ENCODE measurements at places on chromosomes 6 and 20.

DNA sequence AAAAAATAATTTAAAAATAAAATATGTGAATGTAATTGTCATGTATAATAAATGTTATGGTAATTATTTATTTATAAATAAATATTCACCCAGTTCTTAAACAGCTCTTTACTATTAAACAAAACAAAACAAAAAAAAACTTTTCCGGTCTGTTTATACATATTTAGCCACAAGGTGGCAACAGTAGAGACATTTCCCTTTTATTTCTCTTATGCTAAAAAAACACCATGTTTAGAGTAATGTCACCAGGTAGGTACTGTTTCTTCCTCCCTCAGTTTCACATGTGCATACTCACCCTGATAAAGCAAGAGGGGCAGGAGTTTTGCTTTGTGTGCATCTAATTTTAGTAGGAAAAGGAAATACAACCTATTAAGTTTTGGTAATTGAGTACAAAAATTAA, 610.4 kb upstream of the IMPG1 start:
- no peak for DNase-seq

GRCh38 chr6:163391985-163392384, 22.5 kb upstream of the QKI start:
- DNase-seq: no peak

GRCh38 chr6:73107016-73107415, 118.3 kb downstream of the KHDC1L start:
- DNase-seq: no peak

DNA sequence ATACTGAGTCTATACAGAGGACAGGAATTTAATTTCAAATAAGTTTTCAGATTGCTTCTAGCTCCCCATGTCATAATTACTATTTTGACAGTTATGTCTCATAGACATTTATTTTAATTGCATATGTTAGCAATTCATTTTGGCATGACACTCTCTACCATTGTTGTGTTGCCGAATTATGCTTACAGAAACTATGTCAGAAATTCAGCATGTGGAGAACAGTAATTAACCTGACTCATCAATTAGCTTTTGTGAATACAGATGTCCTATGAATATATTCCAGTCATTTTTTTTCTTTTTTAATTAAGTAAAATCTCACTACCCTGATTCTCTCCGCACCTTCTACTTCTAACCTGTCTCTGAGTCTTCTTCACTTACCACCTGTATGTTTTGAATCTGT, 105.1 kb downstream of the NKAIN2 start:
- DNase-seq: no peak

GRCh38 chr6:6711832-6712448, 123.4 kb downstream of the LY86 start:
- DNase-seq: no peak

- DNase-seq: no peak
Measured at GRCh38 chr6:27138837-27139755, 108.4 kb upstream of the PRSS16 start.

- no peak for DNase-seq
Measured at GRCh38 chr6:109714166-109714565, 23.1 kb downstream of the FIG4 start.

GRCh38 chr6:7086488-7086887, 21.3 kb upstream of the RREB1 start:
- no peak for DNase-seq

- DNase-seq: no peak
Measured at GRCh38 chr20:20219016-20219415, 148.9 kb upstream of the INSM1 start.

DNA sequence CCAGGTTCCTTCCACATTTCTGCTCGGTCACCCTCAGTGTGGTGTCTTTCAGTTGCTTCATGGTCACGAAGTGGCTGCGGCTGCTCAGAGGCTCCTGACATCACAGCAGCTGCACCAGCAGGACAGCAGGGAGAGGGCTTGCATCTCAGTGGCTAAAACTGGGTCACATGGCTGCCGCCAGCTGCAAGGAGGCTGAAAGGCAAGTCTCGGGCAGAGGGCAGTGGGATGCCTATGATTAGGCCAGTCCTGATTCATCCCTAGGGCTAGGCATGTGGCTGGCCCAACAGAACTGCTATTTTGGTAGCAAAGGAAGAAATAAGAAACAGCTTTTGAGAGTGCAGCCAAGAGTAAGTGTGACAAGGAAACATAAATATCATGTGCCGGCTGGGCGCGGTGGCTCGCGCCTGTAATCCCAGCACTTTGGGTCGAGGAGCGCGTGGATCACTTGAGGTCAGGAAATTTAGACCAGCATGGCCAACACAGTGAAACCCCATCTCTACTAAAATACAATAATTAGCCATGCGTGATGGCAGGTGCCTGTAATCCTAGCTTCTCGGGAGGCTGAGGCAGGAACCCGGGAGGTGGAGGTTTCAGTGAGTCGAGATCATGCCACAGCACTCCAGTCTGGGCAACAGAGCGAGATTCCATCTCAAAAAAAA, 46.6 kb downstream of the RBM38 start:
- peak; percentile 60 for DNase-seq

DNA sequence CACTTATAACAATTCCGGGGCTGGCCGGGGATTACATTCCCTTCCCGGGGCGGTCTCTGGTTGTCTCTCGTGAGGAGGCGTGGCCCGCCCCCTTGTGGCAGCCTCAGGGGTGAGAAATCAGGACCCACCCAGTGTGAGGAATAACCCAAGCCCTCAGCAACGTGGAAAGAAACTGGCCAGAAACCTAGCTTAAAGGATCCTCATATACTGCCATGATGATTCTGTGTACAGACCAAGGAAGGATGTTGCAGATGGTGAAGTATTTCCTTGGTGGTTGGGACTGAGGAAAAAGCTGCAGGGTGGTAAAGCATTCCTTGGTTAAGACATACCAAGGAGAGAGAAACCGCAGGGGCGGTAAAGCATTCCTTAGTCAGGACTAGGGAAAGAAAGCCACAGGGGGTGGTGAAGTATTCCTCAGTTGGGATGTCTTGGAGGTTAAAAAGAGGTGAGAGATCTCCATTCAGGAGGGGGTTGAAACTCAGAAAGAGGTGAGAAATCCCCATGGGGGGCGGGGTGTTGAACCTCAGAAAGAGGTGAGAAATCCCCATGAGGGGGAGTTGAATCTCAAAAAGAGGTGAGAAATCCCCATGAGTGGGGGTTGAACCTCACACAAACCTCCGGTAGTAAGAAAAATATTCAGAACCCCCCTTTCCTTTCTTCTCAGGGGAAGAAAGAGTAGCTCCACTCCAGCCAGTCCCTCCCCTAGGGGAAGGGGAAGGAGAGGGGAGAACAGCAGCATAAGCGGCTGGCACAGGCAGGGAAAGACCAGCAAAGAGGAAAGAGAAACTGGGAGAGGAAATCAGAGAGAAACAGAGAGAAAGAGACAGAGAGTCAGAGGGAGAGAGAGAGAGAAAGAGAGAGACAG, 238.1 kb downstream of the RNGTT start:
- DNase-seq: peak; percentile 22

GRCh38 chr20:31897541-31897940, 27.1 kb downstream of the TTLL9 start:
- no peak for DNase-seq

GRCh38 chr20:33061658-33062028, 7.9 kb downstream of the BPIFB3 start:
- DNase-seq: no peak

DNA sequence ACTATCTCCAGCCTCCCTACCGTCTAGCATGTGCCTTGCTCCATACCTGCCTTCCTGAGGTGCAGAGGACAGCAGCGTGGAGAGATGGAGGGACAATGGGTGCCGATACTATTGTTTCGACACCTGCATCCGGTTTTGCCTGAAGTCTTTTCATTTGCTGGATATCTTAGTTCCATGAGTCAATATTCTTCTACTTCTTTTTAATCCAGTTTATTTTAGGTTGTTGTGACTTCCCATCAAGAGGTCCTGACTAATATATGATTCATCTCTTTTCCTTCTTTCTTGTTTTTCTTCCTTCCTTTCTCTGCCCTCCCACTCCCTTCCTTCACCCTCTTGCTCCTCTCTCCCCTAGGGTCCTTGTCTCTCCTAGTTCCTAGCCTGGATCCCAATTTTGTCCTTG, 91.4 kb downstream of the CDH26 start:
- no peak for DNase-seq

DNA sequence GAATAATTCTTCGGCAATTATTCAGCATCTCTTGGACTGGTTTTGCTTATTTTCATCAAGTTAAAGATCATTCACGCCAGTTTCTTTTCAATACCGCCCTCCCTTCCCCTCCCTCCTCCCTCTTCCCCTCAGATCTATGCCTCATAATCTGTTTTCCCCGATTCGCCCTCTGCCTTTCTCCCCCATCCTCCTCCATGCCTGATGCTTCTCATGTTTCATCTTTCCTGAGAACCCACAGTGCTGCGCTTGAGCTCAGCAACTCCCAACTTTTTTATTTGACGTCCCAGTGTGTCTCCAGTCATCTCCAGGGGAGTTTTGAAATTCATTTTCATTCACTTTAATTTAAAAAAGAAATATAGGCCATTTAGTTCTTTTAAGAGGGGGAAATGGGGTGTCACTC, 142.7 kb downstream of the PTPRT start:
- no peak for DNase-seq

DNA sequence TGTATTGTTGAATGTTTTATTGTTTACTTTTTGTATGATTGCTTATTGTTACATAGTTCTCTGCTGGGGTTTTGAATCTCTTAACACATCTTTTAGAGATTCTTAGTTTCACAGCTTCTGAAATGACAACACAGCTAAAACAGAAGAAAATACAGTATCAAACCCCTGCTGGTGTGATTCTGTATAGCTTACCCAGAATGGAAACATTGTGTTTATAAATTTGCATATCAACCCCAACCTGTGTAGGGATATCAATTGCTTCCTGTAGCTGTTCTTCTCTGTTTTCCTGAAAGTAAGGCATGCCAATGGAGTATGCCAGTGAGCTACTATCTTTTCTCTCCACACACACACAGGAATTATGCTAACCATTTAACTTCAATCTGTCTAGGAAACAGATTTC, 64.3 kb upstream of the ID4 start:
- DNase-seq: no peak

- no peak for DNase-seq
Measured at GRCh38 chr6:16596616-16597331, 164.5 kb downstream of the ATXN1 start.

- DNase-seq: no peak
Measured at GRCh38 chr6:32397252-32397920, 9.6 kb downstream of the BTNL2 start.

GRCh38 chr6:13113981-13114593, 214.2 kb downstream of the TBC1D7 start:
- DNase-seq: no peak

DNA sequence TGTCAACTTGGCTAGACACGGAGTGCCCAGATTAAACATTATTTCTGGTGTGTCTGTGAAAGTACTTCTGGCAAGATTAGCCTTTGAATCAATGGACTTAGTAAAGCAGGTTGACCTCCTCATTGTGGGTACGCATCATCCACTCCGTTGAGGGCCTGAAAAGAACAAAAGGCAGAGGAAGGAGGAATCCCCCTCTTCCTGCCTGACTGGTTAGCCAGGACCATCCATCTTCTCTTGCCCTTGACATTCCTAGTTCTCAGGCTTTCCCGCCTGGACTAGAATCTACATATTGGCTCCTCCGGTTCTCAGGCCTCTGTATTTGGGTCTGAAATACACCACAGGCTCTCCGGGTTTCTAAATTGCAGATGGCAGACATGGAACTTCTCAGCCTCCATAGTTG, 74.0 kb upstream of the POPDC3 start:
- no peak for DNase-seq

DNA sequence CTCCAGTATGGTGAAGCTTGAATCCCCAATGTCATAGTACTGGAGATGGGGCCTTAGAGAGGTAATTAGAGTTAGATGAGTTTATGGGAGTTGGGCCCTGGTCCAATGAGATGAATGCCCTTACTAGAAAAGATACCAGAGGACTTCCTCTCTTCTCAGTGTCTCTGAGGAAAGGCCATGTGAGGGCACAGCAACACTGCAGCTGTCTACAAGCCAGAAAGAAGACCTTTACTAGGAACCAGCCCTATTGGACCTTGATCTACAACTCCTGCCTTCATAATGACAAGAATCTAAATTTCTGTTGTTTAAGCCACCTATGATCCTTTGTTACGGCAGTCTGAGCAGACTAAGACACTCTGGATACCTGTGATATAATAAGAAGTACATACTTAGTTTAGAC, 31.4 kb upstream of the AKAP7 start:
- DNase-seq: no peak

- DNase-seq: no peak
Measured at GRCh38 chr20:34271956-34272355, 30.7 kb downstream of the ASIP start.
